ENCODE measurements at places on chromosomes 13 and 19.
A peak's percentile ranks its signal among the peaks of the same experiment; 100 is the strongest.

GRCh38 chr13:113907635-113908617 lies 44.0 kb upstream of the GAS6 start:
- no peak for DNase-seq

GRCh38 chr13:107644136-107644535 lies 571.2 kb downstream of the LIG4 start:
- no peak for DNase-seq

DNA sequence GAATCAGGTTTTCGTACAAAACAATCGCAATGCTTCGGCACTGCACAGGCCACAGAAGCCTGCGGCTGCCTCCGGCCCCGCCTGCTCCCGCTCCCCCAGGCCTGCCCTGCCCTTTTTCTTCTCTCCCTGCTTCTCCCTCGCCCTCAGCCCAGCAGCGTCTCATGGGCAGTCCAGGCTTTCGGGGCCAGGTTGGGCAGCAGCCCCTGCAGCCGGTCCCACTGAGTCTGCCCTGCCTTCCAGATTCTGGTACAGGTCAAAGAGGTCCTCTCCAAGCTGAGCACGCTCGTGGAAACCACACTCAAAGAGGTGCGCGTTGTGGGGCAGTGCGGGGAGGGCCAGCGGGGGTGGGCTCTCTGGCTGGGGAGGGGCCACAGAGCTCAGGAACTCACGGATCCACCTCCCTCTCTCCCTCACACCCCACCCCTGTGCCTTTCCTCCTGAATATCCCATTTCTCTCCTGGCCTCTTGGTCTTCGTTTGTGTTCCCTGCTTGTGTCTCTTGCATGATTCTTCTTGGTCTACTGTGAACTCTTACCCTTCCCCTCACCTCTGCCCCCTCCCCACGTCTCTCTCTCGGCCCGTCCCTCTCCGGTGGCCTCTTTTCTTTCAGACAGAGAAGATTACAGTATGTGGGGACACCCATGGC lies 30.1 kb downstream of the CCDC8 start:
- DNase-seq = no peak

- DNase-seq = peak; percentile 46
Observed at GRCh38 chr19:14556662-14557188, 15.1 kb downstream of the NDUFB7 start.

DNA sequence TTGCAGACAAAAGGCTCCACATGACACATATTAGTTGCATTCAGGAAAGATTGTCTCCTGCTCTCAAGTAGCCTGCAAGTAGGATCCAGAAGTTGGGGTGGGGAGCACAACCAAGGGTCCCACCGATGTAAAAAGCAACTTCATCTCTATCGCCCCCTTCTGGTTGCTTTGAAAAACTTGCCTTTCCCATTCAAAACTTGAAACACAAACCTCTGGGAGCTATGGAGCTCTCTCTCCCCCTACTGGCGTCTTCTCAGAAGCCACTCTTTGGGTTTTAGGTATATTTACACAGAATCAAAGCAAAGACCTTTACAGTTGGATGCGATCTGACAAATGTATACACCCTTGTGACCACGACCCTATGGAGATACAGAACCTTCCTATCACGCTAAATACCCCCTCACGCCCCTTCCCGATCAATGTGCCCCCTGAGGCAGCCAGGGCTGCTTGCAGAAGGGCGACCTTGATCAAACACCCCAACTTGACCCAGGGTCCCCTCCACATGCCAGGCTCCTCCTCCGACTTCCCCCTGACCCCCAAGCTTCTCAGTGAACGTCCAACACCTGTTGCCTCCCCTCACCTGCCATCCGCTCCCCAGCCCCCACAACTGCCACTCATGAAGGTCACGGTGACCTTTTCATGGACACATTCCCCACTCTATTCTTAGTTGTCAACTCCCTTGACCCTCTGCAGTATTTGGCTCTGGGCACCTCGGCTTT lies 10.1 kb downstream of the NOSIP start:
- no peak for DNase-seq

DNA sequence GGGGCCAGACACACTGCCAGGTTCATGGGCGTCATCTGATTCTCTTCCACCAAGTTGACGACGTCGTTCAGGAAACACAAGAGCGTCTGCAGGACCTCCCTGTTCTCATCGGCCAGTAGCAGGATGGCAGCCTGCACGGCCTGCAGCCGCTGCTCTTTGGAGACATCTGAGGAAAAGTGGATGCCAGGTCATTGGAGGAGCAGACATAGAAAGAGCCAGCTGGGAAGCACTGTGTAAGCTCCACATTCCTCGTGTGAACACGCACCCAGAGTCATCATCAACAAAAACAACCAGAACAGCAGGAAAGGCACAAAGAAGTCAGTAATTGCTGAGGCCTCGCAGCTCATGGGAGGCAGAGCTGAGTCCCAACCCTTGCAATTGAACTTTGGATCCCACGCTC lies 96.5 kb downstream of the KL start:
- DNase-seq = no peak

DNA sequence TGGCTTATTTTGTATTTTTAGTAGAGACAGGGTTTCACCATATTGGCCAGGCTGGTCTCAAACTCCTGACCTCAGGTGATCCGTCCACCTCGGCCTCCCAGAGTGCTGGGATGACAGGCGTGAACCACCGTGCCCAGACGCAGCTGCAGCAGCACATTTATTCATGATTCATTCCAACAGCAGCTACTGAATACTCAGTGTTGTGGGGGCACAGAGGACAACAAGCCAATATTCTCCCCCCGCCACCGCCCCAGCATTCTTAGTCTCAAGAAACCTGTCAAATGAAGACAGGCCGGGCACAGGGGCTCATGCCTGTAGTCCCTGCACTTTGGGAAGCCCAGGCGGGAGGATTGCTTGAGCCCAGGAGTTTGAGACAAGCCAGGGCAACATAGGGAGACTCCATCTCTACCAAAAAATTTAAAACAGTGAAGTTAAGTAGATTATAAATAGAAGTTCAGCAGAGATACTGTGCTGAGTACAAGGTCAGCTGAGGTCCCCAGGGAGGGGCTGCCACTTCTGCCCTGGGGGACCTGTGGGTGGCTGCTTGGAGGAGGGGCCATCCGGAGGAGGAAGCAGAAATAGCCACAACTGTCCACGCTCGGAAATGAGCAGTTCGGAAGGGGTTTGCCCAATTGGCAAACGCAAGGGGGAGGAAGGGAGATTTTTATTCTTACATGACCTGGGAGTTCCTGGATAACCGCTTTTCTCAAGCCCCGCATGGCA lies 4.3 kb downstream of the DOT1L start:
- peak; percentile 34 for DNase-seq

GRCh38 chr13:76634431-76635191 lies 251.6 kb downstream of the KCTD12 start:
- no peak for DNase-seq

GRCh38 chr13:38202740-38203139 lies 146.9 kb upstream of the UFM1 start:
- DNase-seq = no peak

GRCh38 chr19:31340042-31341025 lies 8.9 kb downstream of the TSHZ3 start:
- DNase-seq = peak; percentile 30

DNA sequence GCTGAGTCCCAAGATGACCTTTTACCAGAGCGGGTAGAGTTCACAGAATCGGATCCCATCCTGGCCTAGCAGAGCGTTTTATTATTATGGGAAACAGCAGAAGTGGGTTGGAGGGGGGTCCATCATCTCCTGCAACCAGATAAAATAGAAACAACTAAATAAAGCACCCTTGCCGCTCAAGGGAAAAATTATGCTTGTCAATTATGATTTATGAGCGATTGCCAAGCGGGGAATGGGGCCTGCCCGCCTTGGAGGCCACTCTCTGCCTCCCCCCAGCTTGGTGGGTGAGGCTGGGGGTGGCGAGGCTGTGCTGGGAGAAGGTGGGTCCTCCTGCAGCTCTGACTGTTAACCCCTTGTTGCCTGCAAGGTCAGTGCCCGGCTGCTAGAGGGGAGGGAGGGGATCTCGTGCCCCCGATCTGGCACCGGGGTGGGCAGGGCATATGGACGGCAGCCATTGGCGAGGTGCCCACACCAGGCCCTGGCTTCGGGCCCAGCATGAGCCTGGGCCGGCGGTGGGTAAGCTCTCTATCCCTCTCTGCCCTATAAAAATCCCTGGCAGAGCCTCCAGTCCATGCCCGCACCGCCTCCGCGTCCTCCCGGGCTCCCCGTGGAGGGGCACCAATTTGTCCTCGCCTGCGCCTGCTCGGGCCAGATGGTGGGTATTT lies 129.1 kb downstream of the URI1 start:
- peak; percentile 1 for DNase-seq

DNA sequence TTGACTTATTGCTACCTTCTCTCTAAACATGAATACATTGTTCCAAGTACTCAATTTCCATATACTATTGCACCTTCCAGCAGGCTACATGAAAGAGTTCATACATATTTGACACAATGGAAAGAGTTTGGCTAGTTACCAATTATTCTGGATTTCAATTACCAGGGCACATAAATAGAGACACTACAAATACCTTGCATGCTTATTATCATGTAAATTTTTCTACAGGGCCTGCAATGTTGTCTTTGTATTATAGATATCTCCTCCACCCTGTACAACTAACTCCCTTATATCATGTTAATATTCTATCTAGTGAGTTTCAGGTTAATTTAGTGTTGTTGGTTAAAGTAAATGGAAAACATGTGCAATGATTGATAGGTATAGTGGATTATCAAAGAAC lies 540.7 kb upstream of the SLITRK5 start:
- no peak for DNase-seq

DNA sequence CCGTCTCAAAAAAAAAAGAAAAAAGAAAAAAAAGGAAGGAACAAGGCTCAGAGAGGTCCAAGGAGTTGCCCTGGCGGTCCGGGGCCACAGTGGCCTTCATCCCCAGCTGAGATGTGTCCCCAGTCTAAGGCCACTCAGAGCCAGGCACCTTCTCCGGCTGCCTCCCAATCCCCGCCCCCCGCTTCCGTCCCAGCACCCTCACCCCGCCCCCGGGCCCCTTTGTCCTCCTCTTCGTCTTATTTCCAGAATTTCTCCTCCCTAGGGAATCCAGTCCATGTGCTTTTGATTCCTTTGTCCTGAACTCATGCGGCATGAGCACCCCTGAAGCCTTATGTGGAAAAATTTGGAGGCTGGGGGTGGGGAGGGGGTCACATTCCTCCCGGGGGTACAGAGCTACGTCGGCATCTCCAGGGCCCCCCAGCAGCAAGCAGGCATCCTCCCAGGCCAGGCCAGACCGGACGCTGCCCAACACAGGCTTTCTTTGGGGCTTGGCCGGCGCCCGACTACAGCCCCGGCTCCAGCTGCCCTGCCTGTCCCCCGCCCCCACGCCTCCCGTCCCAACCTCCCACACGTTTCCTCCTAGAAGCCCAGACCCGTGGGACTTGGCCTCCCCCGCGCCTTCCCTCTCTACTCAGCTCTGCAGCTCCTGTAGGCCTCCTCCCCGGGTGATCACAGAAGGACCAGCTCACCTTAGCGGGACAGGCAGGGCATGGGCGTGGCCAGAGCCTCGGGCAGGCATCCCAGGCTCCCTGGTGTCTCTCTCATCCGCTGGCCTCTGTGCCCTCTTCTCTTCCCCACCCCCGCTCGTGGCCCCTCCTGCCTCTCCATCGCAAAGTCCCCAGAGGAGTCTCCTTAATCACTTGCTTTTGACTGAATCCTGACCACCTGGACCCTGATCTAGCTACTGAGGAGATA lies 17.8 kb upstream of the ADGRE5 start:
- DNase-seq = peak; percentile 42

GRCh38 chr19:38319421-38320258 lies at the start of gene KCNK6:
Gene KCNK6, plus strand, starts transcription at chr19:38319845. Its CDS starts 106 bp downstream, at chr19:38319951.
- peak; percentile 21 for DNase-seq

DNA sequence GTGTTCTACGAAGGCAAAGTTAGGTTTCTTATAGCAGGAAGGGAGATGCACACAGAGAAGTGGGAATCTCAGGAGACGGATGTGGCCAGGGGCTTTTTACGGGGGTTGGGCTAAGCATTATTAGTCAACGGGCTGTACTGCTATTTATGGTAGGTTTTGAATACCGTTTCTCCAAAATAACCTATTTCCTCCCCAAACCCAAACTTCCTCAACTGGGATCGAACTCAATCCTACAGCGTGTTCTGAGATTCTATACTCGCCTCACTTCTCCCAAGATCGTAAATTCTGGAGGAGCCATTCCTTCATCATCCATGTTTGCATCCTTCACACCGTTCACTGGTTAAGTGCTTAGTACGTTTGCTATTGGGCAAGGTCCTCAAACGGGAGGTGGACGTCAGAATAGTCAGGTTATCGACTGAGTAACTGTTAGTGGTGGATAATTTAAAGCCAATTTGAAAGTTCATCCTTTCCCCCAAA lies 1.2 kb upstream of the TRIM13 start:
- DNase-seq = no peak

- no peak for DNase-seq
Observed at GRCh38 chr19:3710265-3710812, 2.2 kb downstream of the TJP3 start.

GRCh38 chr13:47621931-47622330 lies 379.1 kb downstream of the SUCLA2 start:
- no peak for DNase-seq

- DNase-seq = no peak
Observed at GRCh38 chr13:113967729-113968462, 6.0 kb downstream of the C13orf46 start.

GRCh38 chr13:58329746-58330145 lies 698.2 kb downstream of the PCDH17 start:
- no peak for DNase-seq

- peak; percentile 39 for DNase-seq
Observed at GRCh38 chr19:21593934-21594820, 88.8 kb downstream of the ZNF429 start.

GRCh38 chr13:20394506-20394905 lies 131.2 kb downstream of the CRYL1 start:
- DNase-seq = no peak

GRCh38 chr19:3699741-3700241 lies 477 bp downstream of the PIP5K1C start:
- DNase-seq = no peak

- DNase-seq = no peak
Observed at GRCh38 chr13:58018865-58019264, 387.3 kb downstream of the PCDH17 start.

- no peak for DNase-seq
Observed at GRCh38 chr13:32378012-32378411, 49.9 kb downstream of the N4BP2L1 start.

- no peak for DNase-seq
Observed at GRCh38 chr19:53553156-53553555, 15.2 kb downstream of the ZNF331 start.

Data from T-cell (primary cell).